ENCODE measurements at places on chromosomes 4 and X.

DNA sequence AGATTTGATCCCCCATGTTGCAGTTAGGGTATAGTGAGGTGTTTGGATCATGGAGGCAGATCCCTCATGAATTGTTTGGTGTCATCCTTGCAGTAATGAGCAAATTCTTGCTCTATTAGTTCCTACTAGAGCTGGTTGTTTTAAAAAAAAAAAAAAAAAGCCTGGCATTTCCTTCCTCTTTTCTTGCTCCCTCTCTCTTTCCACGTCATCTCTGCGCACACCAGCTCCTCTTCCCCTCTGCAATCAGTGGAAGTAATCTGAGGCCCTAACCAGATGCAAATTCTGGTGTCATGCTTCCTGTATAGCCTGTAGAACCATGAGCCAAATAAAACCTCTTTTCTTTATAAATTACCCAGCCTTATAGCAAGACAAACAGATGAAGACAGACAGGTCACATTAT is 24.5 kb downstream of the WDR17 start:
- DNase-seq = no peak

DNA sequence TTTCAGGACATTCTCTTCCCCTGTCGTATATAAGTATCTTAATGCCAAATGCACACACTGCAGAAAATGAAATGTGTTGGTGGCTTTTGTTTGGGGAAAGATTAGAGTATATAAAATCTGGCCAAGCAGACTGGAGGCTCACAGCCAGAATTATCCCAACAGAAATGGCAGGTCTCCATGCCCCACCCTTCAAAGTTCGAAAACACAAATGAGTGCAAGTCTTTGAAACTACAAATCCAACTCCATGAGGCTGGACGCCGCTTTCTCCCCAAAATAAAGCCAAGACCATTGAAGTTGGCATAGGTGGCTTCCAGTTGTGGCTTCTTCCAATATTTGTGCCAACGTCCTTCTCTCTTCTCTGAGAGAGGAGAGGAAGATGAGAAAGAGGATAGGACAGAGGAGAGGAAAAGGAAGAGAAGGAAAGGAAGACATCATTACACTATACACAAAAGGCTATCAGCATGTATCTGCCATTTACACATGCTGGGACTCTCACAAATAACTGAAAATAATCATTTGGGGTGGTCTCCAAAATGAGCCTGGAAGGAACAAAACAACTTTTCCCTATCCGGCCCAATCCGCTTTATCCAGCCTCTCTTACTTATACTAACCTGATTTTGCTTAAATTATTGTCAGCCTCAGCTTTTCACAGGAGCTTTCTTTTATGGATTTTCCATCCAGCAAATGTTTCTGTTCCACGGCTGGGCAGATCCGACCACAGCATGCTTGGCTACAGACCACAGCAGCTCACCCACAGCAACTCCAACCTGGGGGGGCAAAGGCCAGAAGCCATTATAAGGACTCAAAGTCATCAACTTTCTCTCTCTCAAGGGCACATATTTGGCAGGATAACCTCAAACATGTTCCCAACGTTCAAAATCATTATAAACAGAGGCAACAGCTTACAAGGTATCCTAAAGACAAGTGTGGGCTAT is 71.7 kb downstream of the APBB2 start:
- DNase-seq = no peak

- DNase-seq = no peak
Measured at GRCh38 chr4:121139533-121140222, 24.4 kb downstream of the TNIP3 start.

DNA sequence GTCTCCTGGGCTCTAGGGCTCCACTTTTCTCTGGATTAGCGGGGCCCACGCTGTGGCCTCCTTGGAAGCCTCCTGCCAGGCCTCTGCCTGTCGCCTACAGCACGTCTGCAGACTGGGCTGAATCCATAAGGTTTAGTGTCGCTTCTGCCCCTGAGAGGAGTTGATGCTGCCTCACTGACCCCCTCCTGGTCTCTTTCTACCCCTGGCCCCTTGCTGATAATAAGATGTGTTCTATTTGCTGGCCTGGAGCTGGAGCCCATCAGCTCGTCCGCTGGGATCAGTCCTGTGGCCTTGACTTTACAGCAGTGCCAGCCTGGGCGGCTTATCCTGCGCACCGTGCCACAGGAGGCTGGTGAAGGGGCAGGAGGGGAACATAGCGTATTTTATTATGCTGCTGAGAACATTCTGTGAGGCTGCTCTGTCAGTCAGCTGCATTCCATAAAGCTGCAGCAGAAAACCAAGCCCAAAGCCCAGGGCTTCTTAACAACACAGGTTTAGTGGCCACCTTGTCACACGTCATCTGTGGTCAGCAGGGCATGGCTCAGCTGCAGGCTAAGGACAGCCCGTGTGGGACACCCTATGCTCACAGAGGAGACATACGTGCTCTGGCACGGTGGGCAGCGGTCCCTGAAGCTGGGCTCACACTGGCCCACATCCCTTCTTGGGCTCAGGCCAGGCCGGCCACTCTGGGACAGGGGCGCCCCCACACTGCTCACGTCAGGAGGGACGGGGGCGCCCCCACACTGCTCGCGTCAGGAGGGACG is 29.3 kb upstream of the HGFAC start:
- no peak for DNase-seq

- DNase-seq = no peak
Measured at GRCh38 chr4:1137850-1138249, 24.5 kb upstream of the RNF212 start.

- DNase-seq = no peak
Measured at GRCh38 chr4:85774489-85774888, 299.5 kb downstream of the ARHGAP24 start.

- DNase-seq = peak; percentile 0
Measured at GRCh38 chrX:35664833-35665232, 133.3 kb upstream of the MAGEB16 start.

DNA sequence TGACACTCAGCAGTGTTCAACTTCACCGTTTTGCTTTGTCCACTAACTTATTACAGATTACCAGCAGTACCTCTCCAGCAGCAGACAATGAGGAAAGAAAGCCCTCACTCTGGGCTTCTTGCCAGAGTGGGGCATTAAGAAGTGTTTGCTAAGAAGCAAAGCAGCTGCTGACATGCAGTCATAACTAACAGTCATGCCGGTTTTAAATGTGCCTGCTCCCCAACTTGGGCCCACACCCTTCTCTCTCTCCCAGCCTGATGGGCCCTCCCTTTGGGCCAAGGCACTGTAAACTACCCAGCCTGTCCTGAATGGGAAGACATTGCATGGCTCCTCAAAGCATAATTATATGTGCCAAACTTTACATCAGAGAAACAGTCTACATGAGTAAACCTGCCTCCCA is 54.6 kb upstream of the HHIP start:
- no peak for DNase-seq

DNA sequence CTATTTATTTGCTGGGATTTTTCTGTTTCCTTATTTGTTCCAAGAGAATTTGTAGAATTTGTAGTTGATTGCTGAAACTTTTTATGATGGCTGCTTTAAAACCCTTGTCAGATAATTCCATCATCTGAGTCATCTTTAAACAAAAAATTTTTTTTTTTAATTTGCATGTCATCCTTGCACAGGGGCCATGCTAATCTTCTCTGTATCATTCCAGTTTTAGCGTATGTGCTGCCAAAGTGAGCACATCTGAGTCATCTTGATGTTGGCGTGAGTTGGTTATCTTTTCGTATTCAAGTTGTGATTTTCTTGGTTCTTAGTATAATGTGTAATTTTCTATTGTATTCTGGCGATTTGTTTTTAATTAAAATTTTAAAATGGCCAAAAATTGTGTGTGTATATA is 18.7 kb upstream of the ZNF157 start:
- DNase-seq = no peak

DNA sequence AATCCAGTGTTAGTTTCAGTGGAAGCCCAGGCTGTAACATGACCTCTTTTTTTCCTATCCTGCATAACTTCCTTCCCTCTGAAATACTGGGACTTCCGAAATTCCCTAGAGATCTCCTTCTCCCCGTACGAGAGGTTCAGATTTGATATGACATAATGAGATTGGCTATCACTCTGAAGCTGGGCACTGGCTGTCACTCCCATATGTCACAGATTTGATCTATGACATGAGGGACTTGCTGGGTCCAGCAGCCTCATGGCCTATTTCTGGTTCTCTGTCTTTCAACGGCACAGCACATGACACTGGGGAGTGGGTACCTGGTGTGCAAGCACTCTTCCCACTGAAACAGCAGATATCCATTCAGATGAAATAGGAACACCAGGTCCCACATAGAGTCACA is 36.7 kb downstream of the PF4 start:
- no peak for DNase-seq

- no peak for DNase-seq
Measured at GRCh38 chrX:140250391-140250790, 254.5 kb downstream of the SOX3 start.

GRCh38 chr4:83617371-83618035 is 81.6 kb downstream of the GPAT3 start:
- no peak for DNase-seq

DNA sequence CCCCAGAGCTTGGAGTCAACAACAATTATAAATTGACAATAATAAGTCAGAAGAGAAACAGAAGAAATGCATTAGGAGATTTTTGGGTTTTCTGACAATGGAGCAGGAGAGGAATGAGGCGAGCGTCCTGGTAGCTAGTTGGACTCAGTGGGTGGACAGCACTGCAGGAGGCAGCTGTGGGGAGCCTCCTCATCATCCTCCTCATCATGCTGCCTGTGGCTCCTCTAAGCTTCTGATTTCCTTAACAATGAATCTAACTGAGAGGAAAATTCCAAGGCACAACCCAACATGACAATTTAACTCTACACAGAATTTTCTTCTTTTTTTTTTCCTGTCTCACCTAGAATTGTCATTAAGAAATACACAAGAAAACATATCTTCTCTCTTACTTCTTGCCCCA is 357.1 kb upstream of the NOCT start:
- DNase-seq = no peak

DNA sequence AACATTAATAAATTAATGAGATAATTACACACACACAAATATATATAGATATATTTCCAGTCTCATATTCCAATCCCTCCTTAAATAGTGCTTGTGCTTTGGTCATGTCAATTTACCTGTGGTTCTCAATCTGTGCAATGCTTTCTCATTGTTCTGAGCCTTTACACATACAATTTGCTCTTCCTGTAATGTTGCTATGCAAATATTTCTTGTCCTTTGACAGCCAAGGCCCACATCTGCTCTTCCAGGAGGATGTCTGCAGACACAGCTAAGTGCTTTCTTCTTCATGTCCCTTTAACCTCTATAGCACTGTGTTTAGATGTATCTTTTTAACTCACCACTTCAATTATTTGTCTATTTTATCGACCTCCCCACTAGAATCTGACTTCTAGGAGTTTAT is 67.3 kb upstream of the RAPGEF2 start:
- DNase-seq = no peak

DNA sequence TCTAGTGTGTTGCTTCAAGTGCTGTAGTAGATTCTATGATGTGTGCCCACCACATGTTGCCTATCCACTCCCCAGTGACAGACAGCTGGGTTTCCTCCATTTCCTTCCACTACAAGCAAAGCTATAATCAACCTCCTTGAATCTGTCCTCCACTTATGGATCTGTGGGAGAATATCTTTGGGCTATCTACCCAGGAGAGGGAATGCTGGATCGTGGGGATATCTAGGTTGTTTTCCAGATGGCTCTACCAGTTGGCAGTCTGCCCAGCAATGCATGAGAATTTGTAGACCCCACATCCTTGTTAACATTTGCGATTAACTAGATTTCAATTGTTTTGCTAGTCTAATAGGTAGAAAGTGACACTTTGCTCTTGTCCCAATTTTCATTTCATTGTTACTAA is 10.3 kb downstream of the NMU start:
- DNase-seq = no peak

- DNase-seq = no peak
Measured at GRCh38 chrX:13194291-13195103, 125.4 kb downstream of the ATXN3L start.

DNA sequence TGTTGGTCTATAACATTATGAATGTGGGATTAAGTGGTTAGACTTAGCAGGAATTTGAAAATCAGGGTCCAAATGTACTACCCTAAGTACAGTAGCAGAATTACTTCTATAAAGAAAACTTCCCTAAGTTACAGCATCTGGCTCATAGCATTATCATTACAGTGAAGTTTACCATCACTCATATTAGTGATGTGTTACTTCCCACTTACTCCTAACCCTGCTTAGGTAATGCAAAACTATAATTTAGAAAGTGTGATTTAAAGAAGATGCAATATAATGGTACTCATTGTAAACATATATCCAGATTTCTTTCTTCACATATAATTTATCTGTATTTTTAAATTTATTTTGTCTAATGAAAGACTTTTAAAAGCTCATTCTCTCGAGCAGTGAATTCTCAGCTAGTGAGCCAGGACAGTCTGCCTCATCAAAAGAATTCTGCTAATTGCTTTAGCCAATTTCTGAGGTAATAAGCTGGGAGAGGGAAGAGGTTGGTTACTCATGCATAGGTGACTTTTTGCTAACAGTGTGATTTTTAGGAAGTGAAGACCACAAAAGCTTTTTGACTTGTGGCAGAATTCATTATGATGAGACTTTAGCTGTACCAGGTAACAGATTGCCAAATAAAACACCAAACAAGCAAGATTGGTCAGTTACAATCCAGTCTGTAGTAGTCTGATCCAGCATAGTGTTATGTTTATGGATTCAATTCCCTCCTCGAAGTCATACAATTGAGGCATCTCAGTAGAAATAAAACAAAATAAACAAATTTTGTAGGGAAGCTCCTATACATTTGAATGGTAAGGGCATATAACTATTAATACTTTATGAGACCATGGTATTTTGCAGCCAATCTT is 21.0 kb downstream of the PLS3 start:
- DNase-seq = peak; percentile 54

DNA sequence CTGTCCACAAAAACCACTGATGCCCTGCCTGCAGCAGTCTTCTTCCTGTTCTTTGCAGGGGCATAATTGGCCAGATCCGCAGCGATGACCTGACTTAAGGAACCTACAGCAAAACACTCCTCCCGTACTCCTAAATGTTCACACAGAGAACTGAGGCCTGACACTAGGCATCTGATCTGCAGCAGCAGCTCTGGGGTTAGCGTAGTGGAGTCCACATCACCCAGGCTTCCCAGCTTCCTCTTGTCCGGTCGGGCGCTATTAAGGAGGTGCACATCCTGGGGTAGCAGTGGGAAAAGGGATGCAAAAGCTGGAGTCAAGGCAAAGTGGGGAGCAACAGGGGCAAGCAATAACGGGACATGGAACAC is 758 bp downstream of the SCFD2 start:
- DNase-seq = peak; percentile 17

DNA sequence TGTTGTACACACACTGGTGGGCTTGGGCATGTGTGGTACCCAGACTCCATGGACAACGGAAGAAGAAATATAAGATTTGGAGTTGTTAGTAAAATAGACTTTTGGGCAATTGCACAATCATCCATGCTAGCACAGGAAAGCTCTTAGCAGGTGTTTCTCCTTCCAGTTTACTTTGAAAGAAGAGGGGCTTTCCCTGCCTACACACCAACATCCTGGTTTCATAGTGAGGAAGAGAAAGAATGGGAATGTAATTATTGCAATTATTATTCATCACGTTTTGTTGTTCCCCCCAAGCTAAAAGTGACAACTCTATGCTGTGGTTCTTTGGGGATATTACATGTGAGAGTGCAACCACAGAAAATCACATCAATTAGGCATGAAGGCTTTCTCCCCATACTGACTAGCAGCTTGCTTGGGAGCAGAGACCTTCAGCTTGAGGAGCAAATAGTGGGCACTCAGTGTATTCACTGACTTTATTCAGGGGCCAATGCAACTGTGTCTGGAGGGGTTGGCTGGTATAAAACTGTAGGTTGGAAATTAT is 57.2 kb upstream of the PUDP start:
- no peak for DNase-seq
